ENCODE measurements at places on chromosomes 16 and 17. TPM values are rescaled to one million over a fixed set of nuclear protein-coding genes. Genes with fewer than 3 reads are reported as not detected.

The KRTAP9-2 gene
- not detected for total RNA-seq

DNA sequence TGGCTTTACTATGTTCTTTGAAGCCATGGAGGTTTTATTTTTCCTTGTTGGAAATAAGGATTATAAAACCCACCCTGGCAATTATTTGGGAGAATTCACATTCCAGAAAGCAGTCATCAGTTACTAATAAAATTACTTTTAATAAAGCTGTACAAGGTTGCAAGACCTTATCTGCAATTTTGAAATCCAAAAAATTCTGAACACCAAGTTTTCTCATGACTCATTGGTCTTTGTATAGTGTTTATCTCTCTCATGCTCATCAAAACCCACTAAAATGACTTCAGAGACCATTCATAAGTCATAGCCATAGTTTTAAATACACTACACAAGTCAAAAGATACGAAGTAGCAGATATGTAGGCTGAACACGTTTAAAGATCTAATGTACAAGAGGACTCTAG lies 6.0 kb upstream of the KRT38 start:
- no peak for ATAC-seq

DNA sequence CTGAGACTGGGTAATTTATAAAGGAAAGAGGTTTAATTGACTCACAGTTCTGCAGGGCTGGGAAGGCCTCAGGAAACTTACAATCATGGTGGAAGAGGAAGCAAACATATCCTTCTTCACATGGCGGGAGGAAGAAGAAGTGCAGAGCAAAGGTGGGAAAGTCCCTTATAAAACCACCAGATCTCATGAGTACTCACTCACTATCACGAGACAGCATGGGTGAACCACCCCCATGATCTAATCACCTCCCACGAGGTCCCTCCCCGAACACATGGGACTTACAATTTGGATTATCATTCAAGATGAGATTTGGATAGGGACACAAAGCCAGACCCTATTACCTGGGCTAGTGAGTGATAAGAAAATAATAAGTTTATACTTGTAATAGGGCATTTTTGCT lies 70.6 kb upstream of the HS3ST2 start:
- no peak for ATAC-seq

- ATAC-seq = no peak
These were observed 153.4 kb downstream of the SDK2 start for GRCh38 chr17:73490851-73491250.

DNA sequence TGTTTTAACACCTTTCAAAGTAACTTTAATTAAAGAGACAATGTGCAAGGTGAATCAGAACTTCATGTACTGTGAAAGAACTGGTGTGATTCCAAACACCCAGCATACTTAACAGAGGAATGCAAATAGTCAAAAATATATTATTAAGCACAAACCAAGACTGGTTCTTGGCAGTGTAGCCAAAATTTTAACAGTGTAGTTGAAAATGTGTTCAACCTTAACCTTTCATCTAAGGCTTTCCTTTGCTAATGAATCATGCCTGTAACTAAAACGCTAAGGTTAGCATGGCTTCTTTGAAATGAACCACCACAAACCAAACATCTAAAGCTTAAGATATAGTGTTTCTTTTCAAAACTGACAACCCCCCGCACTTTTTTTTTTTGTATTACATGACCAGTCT lies 146.3 kb upstream of the AXIN2 start:
- no peak for ATAC-seq

The HIGD1B gene
- total RNA-seq = 3.4 TPM

DNA sequence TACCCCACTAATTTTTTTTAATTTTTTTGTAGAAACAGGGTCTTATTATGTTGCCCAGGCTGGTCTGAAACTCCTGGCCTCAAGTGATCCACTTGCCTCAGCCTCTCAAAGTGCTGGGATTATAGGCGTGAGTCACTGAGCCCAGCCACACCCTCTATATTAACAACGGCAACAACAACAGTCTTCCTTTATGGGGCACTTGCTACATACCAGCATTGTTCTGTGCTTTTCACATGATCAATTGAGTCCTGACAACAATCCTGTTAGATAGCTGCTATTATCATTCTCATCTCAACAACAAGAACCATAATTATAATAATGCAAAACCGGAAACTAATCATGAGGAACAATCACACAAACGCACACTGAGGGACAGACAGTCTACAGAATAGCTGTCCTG lies 12.6 kb upstream of the ARL5C start:
- peak; percentile 77 for ATAC-seq

GRCh38 chr17:77101521-77102410 lies 39.0 kb upstream of the SEC14L1 start:
- no peak for ATAC-seq

DNA sequence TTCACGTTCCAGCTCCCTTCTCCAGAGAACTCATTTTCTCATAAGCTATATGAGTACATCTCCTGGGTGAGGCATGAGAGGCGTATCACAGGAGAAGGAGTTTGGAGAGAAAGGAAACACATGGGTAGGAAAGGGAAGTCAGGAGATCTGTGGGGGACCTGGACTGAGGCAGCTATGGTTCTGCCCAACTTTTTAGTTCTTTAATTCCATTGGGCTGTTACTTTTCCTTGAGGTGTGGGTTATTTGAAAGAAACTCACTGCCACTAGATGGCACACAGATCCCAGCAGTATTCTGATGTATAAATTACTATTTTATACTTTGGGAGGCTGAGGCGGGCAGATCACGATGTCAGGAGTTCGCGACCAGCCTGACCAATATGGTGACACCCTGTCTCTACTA lies 63.6 kb downstream of the NUP93 start:
- ATAC-seq = no peak

- no peak for ATAC-seq
These were observed 121.2 kb downstream of the SNX11 start for GRCh38 chr17:48228720-48229119.

- no peak for ATAC-seq
These were observed 19.9 kb downstream of the ZNF200 start for GRCh38 chr16:3214904-3215600.

- peak; percentile 95 for ATAC-seq
These were observed 92.8 kb downstream of the IRX3 start for GRCh38 chr16:54193665-54194333.

The ABCC6 gene
- 0.08 TPM for total RNA-seq

GRCh38 chr16:72938795-72939164 lies 109.1 kb downstream of the ZFHX3 start:
- ATAC-seq = peak; percentile 76

DNA sequence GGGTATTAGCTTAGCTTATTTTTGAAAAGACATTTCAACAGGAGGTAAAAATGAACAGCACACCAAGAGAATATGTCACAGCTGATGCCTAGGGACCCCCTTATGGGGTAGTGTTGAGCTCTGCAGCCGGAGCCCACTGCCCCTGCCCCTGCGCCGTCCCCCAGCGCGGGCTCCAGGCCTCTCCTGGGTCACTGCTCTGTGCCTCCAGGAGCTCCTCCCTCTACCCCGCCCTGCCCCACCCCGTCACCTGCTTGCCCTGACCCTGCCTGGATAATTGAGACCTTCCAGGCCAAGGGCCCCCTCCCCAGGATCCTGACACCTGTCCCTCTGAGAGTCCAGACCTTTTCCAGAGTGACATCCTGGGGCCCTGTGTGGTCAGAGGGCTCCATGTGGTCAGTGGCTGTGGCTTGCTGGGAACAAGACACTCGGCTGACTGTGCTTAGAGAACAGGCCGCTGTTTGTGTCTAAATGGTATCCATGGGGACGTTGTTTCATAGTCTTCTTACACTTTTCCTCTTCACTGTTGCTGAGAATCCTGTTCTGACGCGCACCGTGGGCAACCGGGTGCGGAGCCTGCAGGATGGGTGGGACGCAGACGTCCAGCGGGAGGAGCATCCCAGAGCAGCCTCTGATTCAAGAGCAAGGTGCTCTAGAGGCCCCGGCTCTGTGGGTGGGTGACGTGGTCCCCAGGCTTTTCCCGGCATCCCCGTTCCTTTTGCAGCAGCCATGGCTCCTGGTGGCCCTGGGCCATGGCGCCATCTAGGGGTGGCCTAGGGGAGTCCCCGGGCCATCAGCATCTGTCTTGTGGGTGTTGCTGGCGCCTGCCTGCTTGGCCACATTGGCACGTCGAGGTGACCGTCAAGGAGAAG lies 20.0 kb upstream of the WFIKKN1 start:
- ATAC-seq = peak; percentile 82

The RAC3 gene
- total RNA-seq = 6.2 TPM

The XAF1 gene
- total RNA-seq = 13.0 TPM

The KRTAP2-3 gene
- total RNA-seq = not detected

DNA sequence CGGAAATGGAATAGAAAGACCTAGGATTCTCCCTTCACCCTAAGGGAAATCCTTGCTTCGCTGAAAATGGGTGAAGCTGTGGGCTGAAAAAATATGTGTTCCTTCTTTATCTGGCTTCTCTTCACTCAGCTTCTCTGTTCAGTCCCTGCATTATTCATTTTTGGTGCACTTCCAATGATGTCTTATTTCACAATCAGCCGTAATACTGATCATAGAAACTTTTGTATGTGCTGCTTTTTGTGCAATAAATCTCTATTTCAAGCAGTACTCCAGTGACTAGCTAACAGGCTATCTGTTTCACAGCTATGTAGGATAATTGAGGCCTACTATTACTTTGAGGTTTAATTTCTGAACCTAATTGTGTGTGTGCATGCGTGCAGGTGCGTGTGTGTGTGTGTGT lies 144.6 kb downstream of the FOXL1 start:
- no peak for ATAC-seq

DNA sequence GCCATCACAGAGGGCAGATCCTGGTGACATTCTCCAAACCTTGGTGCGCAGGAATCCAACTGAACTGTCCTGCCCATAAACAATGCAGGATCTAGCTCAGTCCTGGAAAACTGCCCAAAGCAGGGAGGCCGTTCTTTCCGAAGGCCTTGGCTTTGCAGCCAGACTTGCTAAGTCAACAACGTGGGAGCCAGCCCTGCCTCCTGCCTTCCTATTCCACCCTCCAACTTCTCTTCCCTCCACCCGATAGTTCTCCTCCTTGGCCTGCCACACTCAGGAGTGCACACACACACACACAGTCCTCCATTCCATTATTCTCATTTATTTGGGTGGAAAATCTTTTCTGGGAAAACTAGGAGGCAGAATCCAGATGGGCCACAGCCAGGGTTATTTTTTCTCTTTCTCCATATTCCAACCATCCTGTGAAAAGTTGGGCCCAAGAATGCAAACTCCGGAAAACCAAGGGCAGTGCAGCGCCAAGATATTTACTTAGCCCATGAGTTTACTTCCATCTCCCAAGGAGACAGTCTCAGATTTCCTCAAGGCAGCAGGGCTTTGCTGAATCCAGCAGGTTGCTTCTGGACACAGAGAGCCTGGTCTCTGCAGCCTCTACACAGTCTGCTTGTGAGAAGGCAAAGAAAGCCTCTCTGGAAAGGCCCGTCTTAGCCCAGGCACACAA lies 15.8 kb downstream of the COPRS start:
- peak; percentile 10 for ATAC-seq

DNA sequence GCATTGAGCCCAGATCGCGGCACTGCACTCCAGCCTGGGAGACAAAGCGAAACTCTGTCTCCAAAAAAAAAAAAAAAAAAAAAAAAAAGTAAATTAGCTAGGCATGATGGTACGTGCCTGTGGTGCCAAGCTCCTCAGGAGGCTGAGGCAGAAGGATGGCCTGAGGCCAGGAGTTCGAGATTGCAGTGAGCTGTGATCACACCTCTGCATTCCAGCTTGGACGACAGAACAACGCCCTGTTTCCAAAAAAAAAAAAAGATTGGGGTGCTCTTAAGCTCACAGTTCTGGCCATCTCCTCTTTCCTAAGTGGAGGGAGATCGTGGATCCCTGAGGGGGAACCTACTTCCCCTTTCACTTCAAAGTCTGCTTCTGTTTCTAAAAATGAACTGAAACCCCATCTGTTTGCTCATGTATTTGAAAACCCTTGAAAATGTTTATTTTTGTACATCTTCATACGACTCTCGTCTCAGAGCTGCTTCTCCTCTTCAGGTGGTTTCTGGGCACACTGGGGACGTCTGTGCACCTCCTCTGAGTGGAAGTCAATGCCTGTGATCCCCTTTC lies 138.8 kb downstream of the PRKCA start:
- ATAC-seq = peak; percentile 61
